Transverse colon (tissue), 4 donors: ENCODE measurements at places on chromosomes 12 and 14. TPM values are rescaled to one million over a fixed set of nuclear protein-coding genes. Genes with fewer than 3 reads are reported as not detected.

IFNG gene
- total RNA-seq: not detected

GPR137C gene
- total RNA-seq: 2.6 TPM

BHLHE41 gene
- total RNA-seq: 12.2 TPM

BCL2L2 gene
- total RNA-seq: 41.3 TPM

CDC42BPB gene
- 135 TPM for total RNA-seq

GYS2 gene
- not detected for total RNA-seq

TRPV4 gene
- total RNA-seq: not detected

NXPH4 gene
- not detected for total RNA-seq

EMP1 gene
- 43.2 TPM for total RNA-seq

AICDA gene
- not detected for total RNA-seq

ART4 gene
- total RNA-seq: not detected

DACT1 gene
- 2.9 TPM for total RNA-seq

OR6C2 gene
- total RNA-seq: not detected

EPYC gene
- total RNA-seq: not detected

PTPRR gene
- 50.9 TPM for total RNA-seq

FLVCR2 gene
- 54.5 TPM for total RNA-seq

AQP2 gene
- total RNA-seq: not detected

TAS2R8 gene
- not detected for total RNA-seq

SRSF5 gene
- total RNA-seq: 557 TPM

CBLN3 gene
- total RNA-seq: 0.79 TPM

CISTR gene
- not detected for total RNA-seq

KCNA5 gene
- 1.7 TPM for total RNA-seq

ORAI1 gene
- 8.9 TPM for total RNA-seq

PTHLH gene
- 0.68 TPM for total RNA-seq

PAX9 gene
- not detected for total RNA-seq

ACVR1B gene
- total RNA-seq: 69.5 TPM

IL31 gene
- total RNA-seq: not detected

NDRG2 gene
- 234 TPM for total RNA-seq

GPR132 gene
- 0.20 TPM for total RNA-seq

INHBC gene
- not detected for total RNA-seq

FGF23 gene
- not detected for total RNA-seq

C1S gene
- total RNA-seq: 109 TPM

MYO1H gene
- total RNA-seq: not detected

LRTM2 gene
- not detected for total RNA-seq

LALBA gene
- not detected for total RNA-seq

SPTB gene
- 0.79 TPM for total RNA-seq

CMTM5 gene
- 0.64 TPM for total RNA-seq

SERPINA3 gene
- total RNA-seq: 19.7 TPM

KLRG1 gene
- not detected for total RNA-seq

DHH gene
- total RNA-seq: 0.32 TPM

ATL1 gene
- total RNA-seq: 1.1 TPM

TAS2R46 gene
- total RNA-seq: 3.8 TPM

FOS gene
- total RNA-seq: 672 TPM

ANO2 gene
- 3.3 TPM for total RNA-seq

KRT72 gene
- total RNA-seq: not detected
